Kidney glomerular epithelial cell (primary cell): ENCODE measurements at places on chromosomes 2 and 18.
A peak's percentile ranks its signal among the peaks of the same experiment; 100 is the strongest.

- no peak for DNase-seq
Measured at GRCh38 chr2:73740767-73741166, 3.6 kb upstream of the TPRKB start.

DNA sequence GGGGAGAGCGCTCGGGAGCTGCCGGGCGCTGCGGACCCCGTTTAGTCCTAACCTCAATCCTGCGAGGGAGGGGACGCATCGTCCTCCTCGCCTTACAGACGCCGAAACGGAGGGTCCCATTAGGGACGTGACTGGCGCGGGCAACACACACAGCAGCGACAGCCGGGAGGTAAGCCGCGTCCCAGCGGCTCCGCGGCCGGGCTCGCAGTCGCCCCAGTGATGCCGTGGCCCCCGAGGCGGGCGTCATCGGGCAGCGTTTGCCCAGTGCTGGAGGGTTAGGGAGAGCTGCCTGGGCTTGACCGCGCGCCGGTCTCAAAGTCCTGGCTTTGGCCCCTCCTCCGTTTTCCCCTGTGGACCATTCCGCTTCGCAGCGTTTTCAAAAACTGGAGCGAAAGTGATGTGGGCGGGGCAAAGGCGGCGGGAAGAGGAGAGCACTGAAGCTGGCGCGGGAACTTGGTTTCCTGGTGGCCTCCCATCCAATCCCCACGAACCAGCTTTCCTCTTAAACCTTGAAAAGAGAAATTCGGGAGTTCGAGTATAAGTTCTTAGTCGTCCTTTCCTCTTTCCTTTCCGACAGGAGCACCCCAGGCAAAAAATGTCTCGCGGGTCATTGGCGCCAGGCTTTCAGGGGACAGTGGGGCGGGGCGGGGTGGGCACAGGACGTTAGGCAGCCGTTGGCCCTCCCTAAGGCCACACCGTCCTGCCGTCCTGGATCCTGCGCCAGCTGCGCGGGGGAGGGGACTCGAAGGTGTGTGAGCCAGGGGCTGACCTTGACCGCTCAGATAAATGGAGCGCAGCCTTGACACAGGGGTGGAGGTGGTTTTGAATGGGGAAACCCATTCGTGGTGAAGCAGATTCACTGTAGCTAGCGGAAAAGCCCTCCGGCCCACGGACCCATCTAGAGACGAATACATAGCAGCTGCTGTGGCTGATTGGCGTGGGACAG lies 821 bp downstream of the TYMS start:
- DNase-seq, result peak; percentile 87

GRCh38 chr2:47307066-47307465 lies 95.9 kb upstream of the MSH2 start:
- no peak for DNase-seq

DNA sequence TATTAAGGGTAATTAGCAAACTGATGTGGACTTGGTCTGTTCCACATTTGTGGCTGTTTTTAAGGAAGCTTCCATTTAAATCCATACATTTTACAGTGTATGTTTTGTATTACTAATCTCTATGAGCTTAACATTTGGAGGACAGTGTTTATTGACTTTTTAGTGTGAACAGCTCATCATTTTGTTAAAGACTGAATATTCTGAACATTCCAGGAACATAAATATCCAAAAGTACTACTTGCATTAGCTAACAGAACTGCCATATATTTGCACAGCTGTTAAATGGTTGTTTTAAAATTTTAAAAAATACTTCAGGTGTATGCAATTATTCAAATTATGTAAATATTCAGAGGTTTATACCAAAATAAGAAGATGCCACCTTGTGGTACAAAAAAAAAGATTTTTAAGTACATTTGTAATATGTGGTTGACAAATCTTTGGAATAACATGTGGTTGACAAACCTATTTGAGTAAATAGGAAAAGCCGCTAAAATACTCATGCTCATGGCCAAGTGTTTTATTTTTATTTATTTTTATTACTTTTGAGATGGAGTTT lies 439.7 kb upstream of the FANCL start:
- DNase-seq, result no peak

DNA sequence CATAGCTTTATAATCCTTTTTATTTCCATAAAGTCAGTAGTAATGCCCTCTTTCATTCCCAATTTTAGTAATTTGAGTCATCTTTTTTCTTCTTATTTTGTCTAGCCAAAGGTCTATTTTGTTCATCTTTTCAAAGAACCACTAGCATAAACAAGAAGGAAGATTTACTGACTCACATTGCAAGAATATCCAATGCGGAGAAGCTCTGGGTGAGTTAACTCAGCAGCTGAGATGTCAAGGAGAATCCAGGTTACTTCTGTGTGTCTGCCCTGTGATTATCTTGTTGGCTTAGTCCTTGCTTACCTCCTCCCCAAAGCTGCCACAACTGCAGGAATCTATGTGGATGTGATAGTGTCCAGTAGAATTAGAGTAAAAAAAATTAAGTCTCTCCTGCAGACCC lies 311.4 kb upstream of the NCKAP5 start:
- DNase-seq, result no peak

GRCh38 chr2:65722028-65722778 lies 289.8 kb upstream of the SPRED2 start:
- peak; percentile 24 for DNase-seq

GRCh38 chr18:71707985-71708500 lies 836.1 kb downstream of the CBLN2 start:
- no peak for DNase-seq

- no peak for DNase-seq
Measured at GRCh38 chr2:85994421-85994777, 105.6 kb upstream of the ST3GAL5 start.

DNA sequence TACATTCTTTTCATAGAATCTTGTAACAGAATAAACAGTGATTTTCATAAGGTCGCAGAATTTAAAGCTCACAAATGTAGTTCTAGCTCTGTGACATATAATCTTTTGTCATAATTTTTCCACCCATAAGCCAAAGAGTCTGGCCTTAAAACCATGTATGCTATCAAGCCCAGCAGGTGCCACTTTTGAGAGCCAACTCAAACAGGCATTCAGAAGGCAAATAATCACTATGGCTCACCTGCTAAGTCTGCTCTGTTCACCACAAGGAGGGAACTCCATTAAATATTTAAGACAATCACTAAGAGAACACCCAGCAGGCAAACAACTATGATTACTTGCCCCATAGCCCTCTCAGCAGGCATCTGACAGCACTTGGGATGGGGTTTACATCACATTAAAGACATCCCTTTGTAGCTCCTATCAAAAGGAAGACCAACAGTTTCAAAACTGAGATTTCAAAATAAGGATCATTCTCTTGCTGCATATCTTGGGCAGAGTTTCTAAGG lies 241.6 kb downstream of the PDE11A start:
- DNase-seq, result no peak

DNA sequence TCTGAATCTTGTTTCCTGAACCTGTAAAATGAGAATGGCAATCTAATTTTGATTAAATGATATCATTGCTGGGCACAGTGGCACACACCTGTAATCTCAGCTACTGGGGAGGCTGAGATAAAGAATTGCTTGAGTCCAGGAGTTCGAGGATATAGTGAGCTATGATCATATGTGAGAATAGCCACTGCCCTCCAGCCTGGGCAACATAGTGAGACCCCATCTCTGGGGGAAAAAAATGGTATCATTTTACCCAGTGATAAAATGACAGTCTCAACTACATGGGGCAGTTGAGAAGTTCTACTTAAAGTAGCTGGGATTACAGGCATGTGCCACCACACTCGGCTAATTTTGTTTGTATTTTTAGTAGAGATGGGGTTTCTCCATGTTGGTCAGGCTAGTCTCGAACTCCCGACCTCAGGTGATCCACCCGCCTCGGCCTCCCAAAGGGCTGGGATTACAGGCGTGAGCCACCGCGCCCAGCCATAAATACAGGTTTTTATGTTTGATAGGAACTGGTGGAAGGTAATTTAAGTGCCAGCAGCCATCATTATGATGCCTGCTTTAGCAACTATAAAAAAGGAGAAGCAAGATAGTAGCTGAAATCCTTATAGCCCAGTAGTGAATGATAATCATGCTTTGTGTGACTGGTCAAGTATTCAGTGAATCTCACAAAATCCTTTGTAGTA lies 17.0 kb downstream of the BZW1 start:
- no peak for DNase-seq

DNA sequence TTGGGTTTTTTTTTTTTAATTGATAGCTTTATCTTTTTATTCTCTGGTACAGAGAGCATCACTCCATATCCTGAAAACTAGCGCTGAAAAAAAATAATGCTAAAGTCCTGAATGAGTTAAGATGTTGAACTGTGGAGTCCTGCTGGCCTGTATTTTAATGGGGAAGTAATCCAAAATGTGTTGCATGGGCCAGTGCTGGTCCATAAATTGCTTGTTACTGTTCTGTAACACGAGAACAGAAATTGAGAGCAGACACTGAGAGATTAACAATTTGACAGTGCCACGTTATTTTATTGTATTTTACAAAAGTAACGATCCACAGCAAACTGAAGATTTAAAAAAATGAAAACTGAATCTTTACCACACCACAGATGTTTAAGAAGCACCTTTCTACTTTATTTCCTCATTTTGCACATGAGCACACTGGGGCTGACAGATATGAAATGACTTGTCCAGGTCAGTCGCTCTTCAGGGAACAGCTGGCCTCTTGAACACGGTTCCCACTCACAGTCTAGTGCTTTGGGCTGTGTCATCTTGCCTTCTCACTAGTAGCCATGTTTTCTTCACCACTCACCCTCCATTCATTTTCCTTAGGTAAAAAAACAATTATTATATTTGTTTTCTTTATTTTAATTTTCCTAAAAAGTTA lies 35.3 kb downstream of the ZCCHC2 start:
- no peak for DNase-seq

GRCh38 chr2:106187273-106187891 lies 6.7 kb downstream of the UXS1 start:
- DNase-seq, result no peak

DNA sequence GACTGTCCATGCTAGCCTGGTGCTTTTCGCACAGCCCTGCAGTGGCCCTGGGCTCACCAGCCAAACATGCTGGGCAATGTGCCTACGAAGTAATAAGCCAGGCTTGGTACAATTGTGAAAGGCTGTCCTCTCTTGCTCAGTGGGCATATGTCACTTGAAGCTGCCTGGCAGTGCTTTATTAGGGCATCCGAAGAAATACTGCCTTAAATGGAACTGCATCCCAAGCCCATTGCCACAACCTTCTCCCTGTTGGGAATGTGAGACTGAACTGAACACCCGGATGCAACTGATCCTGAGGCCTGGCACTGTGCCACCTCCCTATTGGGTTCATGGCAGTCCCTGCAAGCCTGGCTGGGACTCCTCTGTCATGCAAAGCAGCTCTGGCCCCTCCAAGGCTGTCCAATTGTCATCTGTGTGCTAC lies 15.9 kb downstream of the CAPG start:
- no peak for DNase-seq

GRCh38 chr18:48882379-48882778 lies 68.4 kb downstream of the SMAD7 start:
- DNase-seq, result no peak
